ENCODE measurements at places on chromosomes 7 and 10.

DNA sequence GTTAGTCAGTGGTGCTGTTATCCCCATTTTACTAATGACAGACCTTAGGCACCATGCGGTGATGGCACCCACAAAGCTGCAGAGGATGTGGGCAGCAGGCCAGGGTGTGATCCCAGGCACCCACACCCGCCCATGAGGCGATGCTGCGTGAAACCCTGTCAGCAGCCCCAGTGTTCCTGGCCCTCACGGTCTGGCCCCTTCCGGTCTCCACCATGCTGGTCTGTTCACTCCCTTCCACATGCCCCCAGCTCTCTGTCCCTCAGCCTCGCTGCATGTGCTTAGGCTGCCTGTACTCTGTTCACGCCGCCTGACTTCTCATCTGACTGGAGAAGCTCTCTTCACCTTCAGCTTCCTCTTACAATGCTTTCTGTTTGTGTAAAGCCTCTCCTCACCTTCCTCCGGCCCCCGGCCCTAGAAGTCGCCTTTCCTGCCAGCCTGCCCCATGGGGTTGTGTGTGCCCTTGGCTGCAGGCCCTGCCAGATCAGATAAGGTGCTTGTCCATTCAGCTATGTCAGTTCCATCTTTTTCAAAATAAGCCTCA lies 17.6 kb upstream of the ORAI2 start:
- DNase-seq, result no peak

- no peak for DNase-seq
Measured at GRCh38 chr7:738723-739454, 11.8 kb upstream of the PRKAR1B start.

DNA sequence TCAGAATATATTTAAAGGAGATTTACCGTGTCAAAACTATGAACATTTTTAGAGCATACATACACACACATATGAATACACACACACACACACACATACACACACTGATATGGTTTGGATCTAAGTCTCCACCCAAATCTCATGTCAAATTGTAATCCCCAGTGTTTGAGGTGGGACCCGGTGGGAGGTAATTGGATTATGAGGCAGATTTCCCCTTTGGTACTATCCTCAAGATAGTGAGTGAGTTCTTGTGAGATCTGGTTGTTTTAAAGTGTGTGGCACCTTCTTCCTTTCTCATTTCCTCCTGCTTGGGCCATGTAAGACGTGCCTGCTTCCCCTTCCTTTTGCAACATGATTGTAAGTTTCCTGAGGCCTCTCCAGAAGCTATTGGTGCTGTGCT lies 515.0 kb upstream of the ZMIZ1 start:
- no peak for DNase-seq

GRCh38 chr7:55052081-55052480 lies 33.3 kb downstream of the EGFR start:
- no peak for DNase-seq

DNA sequence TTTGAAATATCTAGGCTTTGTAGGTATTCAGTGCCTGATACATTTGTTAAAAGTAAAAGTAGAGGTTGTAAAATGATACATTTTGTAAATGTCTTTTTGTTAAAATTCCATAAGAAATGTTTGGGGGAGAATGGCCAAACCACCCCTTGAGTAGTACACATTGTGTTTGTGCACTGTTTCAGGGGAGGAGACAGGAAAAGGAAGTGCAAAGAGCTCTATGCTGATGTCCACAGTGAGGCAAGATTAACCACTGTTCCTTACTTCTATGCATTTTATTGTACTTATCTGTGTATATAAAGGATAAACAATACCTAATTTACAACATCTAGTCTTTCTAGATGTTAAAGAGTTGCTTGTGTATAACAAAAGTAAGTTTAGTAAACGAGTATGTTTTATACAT lies 7.4 kb upstream of the CYCS start:
- DNase-seq, result no peak

DNA sequence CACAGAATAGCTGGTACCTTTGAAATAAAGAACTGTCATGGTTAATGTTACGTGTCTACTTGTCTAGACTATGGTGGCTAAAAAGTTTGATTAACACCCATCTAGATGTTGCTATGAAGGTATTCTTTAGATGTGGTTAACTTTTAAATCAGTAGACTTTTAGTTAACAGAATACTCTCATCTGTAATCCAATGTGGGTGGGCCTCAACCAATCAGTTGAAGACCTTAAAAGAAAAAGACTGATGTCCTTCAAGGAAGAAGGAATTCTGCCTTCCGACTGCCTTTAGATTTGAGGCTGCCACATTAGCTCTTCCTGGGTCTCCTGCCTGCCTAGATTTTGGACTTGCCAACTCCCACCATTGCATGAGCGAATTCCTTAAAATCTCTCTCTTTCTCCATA lies 113.0 kb upstream of the CACUL1 start:
- DNase-seq, result no peak

GRCh38 chr10:131860311-131860710 lies 40.5 kb upstream of the PPP2R2D start:
- no peak for DNase-seq

DNA sequence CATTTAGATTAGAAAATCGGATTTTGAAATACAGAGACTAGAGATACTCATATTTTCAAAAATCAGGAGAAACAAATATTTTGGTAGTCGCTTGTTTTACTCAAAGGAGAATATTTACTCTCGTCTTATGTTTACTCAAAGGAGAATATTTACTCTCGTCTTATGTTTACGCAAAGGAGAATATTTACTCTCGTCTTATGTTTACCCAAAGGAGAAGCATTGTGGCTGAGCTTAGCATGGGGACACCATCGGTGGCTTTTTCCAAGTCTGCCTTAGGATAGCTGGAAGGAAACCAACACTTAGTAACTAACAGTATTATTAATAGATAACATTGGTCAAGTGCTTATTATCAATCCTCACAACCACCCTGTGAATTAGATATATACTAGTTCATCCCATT lies 71.8 kb downstream of the SNX10 start:
- no peak for DNase-seq

GRCh38 chr10:6385665-6386064 lies 182.9 kb downstream of the PFKFB3 start:
- no peak for DNase-seq

DNA sequence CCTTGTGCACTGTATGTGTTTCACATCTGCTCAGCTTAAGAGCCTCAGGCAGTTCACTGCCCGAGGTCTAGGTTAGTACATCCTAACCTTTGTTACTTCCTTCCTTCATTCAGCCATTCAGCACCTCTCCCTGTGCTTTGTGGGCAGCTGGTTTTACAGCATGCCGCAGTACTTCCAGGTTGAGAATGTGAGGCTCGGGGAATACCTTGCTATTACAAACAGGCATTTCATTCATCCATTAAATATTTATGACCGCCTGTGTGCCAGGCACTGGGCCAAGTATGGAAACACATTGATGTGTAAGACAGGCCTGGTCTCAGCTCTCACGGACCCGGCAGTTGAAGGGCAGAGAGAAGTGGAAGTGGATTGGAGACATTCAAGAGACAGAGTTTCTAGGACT lies 82.4 kb downstream of the SHH start:
- DNase-seq, result no peak

- DNase-seq, result no peak
Measured at GRCh38 chr10:52092390-52092789, 221.7 kb upstream of the DKK1 start.

GRCh38 chr10:79266084-79266483 lies 81.2 kb upstream of the PPIF start:
- no peak for DNase-seq

DNA sequence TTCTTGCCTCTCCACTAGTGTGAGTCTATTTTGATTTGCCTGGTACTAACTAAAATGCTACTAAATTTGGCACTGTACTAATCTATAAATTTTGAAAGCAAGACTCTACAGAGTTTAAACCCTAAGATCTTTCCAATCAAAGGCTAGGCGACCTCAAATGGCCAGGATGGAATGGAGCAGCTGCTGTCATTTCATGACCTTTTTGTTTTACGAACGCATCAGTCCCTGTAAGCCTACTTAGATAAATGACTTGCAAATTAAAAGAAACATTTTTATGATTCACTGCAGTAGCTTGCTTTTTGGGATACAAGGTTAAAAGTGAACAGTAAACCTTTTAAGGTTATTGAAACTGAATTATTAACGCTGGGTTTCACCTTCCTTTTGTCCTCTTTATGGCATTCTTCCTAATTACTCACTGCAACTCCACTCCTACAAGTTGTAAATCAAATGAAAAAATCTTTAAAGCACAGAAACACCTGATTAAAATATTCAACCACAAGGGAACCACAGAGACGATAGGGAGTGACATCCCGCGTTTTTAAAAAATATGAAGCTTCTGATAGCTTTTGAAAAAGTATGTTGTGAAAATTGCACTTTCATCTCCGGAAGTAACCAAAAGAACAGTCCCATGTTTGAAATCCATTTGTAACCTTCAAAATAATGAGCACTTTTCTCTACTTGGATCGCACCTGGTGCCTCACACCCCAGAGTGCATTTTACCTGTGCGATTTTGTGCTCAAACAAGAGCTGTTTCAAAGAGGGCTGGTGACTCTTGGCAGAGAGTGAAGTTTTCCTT lies 595.1 kb downstream of the PARD3 start:
- no peak for DNase-seq

DNA sequence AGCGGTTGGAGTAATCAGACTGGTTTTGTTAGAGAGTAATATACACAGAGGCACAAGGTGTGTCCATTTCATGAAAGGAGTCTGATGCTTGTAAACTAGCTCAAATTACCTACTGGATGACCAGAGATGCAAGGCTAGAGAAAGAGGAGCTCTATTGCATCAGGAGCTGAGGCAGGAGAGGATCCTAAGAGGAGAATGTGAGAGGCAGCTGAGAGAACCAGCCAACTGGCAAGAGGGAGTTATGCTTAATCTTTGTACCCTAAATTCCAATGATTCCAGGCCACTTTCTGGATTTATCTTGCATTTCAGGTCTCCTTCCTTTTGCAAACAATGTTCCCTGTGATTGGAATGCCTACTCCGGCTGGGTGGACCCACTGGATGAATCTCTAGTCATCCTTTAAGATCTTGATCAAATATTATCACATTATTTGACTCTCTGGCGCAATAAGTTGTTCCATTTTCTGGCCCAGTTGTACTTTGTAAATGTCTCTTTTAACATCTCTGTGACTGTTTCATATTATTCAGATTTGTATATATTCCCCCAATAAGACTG lies 57.5 kb upstream of the PTPN12 start:
- no peak for DNase-seq

- no peak for DNase-seq
Measured at GRCh38 chr7:129799350-129799955, 153.3 kb downstream of the UBE2H start.

DNA sequence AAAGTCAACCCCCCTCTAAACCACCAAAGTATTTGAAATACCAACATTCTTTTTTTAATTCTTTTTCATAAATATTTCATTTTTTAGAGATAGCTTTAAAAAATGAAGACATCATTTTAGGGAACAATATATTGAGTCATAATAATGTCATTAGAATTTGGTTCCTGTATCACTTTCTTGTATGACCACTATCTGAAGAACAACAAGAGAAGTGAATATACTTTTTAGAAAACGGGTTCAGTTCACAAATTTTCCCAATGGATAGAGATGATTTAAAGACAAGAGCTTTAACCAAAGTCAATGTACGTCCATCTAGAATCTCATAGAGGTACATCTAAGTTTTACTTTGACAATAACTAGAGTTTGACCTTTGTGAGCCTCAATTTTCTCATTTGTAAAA lies 48.2 kb downstream of the CUBN start:
- no peak for DNase-seq

DNA sequence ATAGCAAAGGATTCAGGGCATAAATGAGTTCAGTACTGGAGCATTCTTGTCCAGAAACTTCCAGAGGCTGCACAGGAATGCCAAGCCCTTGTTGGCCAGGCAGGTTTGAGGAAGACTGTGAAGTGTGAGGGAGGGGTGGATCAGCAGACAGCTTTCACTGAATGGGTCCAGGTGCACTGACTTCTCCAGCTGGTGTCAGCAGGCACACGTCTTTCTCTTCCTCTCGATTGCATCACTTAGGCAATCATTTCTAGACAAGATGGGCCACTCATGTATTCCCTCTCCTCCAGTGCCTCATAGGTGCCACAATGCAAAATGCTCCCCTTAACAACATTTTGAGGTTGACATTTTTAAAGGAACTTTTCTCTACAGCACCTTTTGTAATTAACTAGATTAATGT lies 15.6 kb upstream of the PLEKHS1 start:
- no peak for DNase-seq

- no peak for DNase-seq
Measured at GRCh38 chr7:17060051-17060450, 178.3 kb upstream of the AGR3 start.

DNA sequence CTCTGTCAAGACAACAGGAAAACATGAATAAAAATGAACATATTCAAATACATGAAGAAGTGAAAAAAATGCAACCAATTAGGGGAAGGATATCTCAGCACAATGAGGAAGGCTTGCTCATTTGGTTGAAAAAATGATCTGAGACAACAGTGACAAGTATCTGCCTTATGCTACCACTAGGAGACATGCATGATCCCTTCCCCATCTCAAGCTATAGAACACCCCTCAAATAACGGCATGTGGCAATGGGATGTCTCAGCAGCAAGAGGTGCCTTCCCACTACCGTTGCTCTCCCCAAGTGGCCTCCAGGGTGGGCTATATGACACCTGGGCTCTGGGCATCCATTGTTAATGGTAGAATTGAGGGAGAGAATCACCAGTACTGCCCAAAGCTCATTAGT lies 98.1 kb upstream of the RSU1 start:
- no peak for DNase-seq

- DNase-seq, result no peak
Measured at GRCh38 chr10:128095753-128096469, 30.3 kb downstream of the MKI67 start.

DNA sequence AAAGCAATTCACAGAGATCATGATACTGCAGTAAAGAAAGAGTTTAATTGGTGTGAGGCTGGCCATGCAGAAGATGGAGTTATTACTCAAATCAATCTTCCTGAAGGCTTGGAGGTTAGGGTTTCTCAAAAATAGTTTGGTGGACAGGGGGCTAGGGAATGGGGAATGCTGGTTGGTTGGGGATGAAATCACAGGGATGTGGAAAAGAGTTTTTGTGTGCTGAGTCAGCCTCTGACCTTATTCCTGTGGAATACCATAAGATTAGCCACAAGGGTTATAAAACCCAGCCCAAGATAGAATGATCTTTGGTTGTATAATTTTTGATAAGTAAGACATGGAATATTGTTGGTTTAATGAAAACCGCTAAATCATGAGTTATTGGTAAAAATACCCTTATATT lies 764.3 kb downstream of the TYW1 start:
- DNase-seq, result no peak

DNA sequence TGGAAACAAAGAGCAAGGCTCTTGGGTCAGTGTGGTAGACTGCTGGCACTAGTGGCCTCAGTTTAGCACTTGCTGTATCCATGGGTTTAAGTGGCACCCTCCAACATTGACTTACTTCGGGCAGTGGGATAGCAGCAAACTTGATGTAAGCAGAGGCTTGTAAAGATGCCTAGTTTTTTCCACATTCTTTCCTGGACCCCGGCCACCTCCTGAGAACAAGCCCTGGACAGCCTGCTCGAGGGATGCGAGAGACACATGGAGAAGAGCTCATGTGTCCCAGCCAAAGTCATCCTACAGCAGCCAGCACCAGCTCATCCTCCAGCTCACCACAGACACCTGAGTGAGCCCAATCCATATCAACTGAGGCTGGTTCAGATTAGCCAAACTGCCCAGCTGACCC lies 142.7 kb upstream of the PCBD1 start:
- no peak for DNase-seq

- no peak for DNase-seq
Measured at GRCh38 chr10:52542906-52543305, 228.8 kb downstream of the DKK1 start.

- no peak for DNase-seq
Measured at GRCh38 chr7:111010798-111011197, 80.1 kb upstream of the LRRN3 start.
